ENCODE measurements at places on chromosomes 3 and 15.

DNA sequence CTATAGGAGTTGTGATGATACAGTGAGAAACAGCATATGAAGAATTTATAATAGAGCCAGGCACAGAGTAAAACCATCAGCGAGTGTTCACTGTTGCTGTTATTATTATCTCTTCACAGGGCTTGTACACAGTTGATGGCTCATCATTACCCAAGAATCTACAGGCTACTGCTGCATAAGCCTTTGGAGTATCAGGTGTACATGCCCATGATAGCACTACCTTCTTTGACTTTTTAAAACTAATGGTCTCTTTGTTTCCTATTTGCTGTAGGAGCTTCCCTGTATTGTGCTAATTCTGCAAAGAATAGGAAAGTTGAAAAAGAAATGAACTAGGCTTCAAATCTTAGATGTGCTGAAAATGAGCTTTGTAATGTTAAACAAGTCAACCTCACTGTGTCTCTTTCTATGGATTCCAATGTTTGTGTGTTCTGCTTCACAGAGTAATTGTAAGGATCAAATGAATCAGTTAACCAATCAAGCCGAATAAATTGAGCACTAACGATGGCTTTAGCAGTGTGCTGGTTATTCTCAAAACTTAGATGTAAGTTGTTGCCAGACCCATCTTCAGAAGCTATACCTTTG is 138.8 kb downstream of the TUSC7 start:
- DNase-seq, result no peak

GRCh38 chr3:38585791-38586420 is 63.6 kb downstream of the SCN5A start:
- DNase-seq, result no peak

- DNase-seq, result no peak
Measured at GRCh38 chr3:138348754-138349739, 668 bp downstream of the MRAS start.

GRCh38 chr3:193261970-193262369 is 20.9 kb downstream of the PLAAT1 start:
- DNase-seq, result no peak

GRCh38 chr15:79472446-79472845 is 40.3 kb downstream of the MINAR1 start:
- DNase-seq, result no peak

GRCh38 chr3:105752791-105753415 is 115.9 kb downstream of the CBLB start:
- peak; percentile 85 for DNase-seq

DNA sequence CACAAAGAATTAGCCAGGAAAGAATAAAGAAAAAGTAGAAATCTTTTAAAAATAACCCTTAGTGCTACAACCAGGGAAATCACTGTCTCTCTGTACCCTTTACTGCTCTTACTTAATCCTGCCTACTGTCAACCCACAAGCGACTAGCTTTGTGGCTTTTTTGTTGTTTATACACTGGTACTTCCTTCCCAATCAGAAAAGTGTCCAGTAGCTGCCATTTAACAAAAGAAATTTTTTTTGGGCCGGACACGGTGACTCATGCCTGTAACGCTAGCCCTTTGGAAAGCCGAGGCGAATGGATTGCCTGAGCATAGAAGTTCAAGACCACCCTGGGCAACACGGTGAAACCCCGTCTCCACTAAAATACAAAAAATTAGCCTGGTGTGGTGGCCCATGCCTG is 13.8 kb upstream of the FAM219B start:
- no peak for DNase-seq

GRCh38 chr3:11459186-11459824 is 184.4 kb downstream of the VGLL4 start:
- DNase-seq, result no peak

DNA sequence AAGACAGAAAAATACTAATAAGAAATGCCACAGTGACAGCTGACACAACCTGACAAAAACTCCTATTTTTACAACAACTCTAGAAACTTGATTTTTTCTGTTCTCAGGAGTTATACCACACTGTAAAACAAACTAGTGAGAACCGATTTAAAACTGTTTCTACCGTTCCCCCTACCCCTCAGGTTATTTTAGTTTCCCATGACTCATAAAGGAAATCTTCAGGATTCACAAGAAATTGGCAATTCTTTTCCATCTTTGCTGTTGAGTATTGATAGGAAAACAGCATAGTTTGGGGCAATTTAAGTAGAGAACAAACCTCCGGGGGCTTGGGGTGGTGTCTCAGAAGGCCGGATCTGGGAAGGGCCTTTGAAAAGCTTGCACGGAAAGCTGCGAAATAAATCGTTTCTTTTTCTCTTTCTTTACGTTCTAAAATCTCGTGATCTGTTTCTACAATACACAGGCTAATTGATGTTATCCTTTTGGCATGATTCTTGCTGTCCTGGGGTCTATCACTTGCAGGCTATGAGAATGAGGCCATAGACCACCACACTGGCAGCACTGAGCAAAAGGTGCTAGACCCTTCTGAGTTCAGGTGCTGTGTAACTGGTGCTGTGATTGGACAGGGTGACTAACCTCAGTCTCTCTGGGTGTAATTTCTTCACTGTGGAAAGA is 89.3 kb downstream of the LPP start:
- no peak for DNase-seq

GRCh38 chr3:45179163-45179562 is 33.0 kb upstream of the CDCP1 start:
- no peak for DNase-seq

Measured in CD4-positive, CD25-positive, alpha-beta regulatory T cell (primary cell).